ENCODE measurements at places on chromosomes 7 and 10.

GRCh38 chr10:23192712-23193434, 761 bp downstream of the PTF1A start:
- no peak for DNase-seq

DNA sequence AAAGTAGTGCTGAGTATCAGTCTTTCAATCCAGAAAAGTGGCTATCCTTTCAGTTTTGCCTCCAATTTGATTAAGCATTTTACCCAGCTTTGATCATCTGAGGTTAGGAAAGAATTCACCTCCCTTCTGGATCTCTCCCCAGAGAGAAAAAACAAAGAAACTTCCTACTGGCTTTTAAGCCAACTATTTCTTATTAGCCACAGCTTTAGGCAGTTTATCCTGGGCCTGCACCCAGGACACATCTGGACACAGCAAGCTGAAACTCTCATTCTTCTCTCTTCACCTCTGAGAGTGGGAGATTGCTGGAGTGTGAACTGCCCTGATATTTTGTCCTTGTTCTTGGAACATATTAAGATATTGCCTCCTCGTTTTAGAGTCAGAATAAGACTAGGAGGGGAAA, 43.5 kb upstream of the LSM8 start:
- DNase-seq: no peak

- no peak for DNase-seq
Observed at GRCh38 chr7:130322615-130323014, 22.0 kb upstream of the CPA5 start.

DNA sequence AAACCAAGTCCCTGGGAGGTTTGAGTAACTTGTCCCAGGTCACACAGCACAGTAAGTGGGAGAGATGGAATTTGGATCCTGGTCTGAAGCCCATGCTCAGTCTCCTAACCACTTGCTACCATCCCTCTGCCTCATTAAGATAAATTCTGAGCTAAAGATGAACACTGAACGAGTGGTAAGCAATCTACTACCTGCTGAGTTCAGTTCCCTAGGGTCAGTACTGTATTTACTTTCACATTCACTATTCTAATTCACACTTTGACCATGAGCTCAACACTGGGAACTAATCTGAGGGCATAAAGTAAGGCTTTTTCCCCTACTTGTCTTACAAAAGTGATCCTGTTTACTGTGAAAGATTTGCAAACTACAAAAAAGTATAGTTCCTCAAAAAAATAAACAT, 2.4 kb downstream of the UROS start:
- DNase-seq: no peak

DNA sequence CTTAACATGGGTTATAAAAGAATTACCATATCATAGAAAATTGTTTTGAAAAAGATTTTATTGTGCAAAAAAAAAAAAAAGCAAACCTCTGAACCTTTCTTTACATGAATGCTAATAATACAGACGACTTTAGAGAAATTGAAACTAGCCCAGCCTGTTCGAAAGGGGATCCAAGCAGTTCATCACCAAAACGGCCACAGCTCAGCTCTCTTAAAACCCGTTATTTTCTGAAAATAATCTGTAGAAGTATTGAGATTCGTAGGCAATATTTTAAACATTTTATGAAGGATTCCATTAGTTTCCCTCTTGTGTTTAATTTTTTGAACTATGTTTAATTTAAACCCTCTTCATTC, 9.9 kb upstream of the GSAP start:
- no peak for DNase-seq

DNA sequence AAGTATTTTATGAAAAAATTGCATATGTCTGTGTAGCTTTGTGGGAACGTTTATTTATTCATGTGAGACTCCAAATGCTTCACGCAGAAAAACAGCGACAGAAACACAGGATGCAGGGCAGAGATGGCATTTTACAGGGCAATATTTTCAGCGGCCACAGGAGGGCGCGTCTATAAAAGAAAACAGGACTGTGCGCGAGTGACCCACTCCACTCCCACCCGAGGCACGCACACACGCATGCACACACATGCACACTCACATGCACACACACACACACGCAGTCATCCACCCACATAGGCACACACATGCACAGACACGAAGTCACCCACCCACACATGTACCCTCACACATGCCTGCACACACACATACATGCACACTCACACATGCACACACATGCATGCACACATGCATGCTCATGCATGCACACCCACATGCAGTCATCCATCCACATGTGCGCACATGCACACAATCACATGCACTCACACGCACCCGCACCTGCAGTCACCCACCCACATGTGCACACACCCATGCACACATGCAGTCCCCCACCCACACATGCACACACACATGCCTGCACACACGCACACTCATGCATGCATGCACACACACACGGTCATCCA, 96.3 kb downstream of the DNAJB6 start:
- DNase-seq: no peak

GRCh38 chr7:7438851-7439250, 96.8 kb downstream of the COL28A1 start:
- DNase-seq: no peak

- DNase-seq: no peak
Observed at GRCh38 chr10:6353526-6353925, 150.8 kb downstream of the PFKFB3 start.

DNA sequence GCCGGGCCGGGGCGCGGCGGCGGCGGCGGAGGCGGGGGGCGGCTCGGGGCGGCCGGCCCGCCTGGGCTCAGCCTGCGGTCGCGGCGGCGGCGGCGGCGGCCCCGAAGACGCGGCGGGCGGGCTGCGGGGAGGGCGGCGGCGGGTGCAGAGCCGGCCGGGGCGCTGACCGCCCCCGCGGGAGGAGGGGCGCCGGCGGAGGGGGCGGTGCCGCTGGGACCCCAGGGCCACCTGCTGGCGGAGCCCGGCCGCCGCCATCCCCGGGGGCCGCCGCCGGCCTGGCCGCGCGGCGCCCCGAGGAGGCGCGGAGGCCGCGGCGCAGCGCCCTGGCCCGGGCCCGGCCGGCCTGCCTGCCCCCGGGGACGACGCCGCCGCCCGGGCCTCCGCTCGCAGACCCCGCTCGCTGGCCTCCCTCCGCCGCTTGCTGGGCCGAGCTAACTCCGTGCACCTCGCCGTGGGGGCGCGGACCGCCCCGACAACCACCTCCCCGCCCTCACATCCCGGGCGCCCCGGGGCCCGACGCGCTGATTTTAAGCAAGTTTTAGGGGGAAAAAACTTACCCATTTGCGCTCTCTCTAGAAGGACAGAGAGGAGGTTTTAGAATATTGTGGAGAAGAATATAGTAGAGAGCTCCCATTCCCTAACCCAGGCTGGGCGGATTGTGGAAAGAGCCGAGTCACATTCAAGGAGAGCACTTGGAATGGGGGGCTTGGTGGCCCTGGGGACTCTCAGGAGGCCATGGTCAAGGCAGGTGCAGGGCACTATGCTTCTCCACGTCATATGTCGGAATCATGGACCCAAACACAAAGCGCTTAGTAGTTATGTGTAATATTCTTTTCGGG, at the start of gene BEND7:
BEND7 (minus strand) TSS at position 140 of the 839 bp plus-strand sequence. CDS start 481 bp downstream, outside the sequence.
- no peak for DNase-seq

GRCh38 chr7:100563809-100564400, 9.8 kb downstream of the SAP25 start:
- peak; percentile 80 for DNase-seq

- DNase-seq: no peak
Observed at GRCh38 chr10:77922566-77923179, 3.9 kb downstream of the DLG5 start.

GRCh38 chr10:117741524-117741923, 199.0 kb downstream of the EMX2 start:
- DNase-seq: no peak

- no peak for DNase-seq
Observed at GRCh38 chr7:55449992-55450535, 84.9 kb downstream of the LANCL2 start.

DNA sequence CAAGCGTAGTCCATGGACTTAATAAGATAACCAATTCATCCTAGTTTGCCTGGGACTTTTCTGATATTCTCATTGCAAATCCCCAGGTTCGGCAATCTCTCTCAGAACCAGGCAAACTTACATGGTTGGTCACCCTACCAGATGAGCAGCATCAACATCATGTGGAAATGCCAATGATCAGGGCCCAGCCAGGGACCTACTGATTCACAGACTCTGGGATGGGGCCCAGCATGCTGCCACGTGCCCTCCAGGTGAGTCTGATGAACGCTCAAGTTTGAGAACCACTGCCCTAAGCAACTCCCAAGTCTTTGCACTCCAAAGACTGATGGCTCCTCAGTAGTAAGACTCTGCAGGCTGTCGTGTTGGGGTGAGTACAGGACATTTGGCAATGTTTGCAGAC, 2.7 kb downstream of the LAMB4 start:
- no peak for DNase-seq

GRCh38 chr7:33905389-33906032, at the start of gene BMPER:
Gene BMPER (plus strand): TSS chr7:33905539. CDS start chr7:33905614, 75 bp downstream.
- DNase-seq: no peak

DNA sequence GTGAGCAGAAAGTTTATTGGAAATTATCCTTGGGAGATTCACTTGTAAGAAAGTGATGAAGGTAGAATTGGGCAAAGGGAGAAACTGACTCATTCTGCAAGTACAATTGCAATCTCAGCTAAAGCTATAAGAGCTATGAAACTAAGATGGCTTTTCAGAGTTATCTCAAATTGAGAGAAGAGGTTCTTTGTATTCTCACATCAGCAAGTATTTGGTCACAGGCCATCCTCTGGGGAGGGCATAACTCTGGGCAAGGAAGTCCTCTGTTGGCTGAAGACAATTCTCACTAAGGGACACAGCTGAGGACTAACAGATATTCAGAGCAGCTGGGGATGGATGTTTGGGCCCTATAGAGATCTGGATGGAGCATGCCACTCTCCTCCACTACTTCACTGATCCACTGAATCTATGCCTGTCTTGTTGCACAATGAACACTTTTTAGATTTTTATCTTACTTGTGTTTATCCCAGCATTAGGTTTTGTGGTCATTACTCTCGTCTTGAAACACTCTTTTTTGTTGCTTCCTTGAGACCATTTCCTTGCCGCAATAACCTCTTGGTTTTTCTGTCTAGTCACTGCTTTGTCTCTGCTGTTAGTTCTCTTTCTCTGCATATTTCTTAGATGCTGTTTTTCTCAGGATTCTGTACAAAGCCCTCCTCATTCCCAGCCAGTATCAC, 115.1 kb downstream of the GNAI1 start:
- no peak for DNase-seq

DNA sequence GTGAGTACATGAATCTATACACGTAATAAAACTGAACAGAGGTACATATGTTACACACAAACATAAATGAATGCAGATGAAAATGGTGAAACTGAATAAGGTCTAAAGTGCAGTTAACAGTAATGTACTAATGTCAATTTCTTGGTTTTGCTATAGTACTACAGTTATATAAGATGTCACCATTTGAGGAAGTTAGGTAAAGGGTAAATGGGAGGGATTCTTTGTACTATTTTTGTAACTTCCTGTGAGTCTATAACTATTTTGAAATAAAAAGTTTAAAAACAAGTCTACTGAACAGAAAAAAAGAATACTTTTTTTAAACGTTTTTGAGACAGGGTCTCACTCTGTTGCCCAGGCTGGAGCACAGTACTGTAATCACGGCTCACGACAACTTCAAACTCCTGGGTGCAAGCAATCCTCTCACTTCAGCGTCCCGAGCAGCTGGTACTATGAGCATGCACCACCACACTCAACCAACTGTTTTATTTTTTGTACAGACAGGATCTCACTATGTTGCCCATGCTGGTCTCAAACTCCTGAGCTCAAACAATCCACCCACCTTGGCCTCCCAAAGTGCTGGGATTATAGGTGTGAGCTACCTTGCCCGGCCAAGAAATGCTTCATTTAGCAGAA, 71.5 kb downstream of the WAPL start:
- DNase-seq: no peak

- no peak for DNase-seq
Observed at GRCh38 chr7:20260223-20260622, 43.0 kb upstream of the MACC1 start.

GRCh38 chr10:34815185-34816084, at the start of gene PARD3:
Gene PARD3 (minus strand): TSS chr10:34815296. CDS start chr10:34814995, 301 bp downstream.
- DNase-seq: no peak

DNA sequence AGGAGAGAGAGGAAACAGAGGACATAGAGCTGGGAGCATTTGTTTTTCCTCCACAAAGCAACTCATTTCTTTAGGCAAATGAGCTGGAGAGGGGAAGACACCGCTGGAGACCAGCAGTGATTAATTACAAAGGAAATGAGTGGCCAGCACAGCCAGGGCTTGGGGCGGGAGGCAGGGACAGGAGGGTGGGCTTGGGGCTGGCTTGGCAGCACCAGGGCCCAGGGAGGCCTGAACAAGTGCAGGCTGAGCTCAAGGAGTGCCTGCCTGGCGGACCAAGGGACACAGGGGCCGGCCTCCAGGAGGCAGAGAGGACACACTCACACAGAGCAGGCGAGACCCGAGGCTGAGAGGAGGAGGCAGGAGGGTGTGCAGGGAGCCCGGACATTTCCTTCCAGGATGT, 149.0 kb upstream of the UNC5B start:
- no peak for DNase-seq

DNA sequence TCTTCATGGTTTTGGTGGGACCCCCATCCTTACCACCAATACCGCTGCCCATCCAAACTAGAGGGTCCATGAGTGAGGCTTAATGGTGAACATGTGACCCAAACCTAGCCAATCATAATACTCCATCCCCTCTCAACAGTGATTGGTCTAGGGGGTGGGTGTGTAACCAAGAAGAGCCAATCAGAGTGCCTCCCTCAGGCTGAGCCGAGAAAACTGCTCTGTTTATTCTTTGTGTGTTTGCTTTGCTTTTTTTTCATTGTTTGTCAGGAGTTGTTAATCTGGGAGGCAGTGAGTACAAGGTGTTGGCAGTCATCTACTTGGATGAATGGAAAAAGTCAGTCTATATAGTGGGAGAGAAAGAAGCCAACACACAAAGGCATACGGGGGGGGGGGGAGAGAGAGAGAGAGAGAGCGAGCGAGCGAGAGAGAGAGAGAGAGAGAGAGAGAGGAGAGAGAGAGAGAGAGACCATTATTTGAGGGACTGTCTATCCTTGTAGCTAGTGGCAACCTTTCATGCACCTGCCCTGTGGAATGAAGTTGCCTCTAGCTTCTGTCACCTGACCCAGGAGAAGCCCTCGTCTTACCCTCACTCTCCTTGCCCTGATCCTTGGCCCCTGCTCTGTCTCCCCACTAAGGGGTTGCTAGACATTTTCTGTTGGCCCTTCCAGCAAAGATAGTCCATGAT, 441.7 kb downstream of the TYW1 start:
- no peak for DNase-seq

DNA sequence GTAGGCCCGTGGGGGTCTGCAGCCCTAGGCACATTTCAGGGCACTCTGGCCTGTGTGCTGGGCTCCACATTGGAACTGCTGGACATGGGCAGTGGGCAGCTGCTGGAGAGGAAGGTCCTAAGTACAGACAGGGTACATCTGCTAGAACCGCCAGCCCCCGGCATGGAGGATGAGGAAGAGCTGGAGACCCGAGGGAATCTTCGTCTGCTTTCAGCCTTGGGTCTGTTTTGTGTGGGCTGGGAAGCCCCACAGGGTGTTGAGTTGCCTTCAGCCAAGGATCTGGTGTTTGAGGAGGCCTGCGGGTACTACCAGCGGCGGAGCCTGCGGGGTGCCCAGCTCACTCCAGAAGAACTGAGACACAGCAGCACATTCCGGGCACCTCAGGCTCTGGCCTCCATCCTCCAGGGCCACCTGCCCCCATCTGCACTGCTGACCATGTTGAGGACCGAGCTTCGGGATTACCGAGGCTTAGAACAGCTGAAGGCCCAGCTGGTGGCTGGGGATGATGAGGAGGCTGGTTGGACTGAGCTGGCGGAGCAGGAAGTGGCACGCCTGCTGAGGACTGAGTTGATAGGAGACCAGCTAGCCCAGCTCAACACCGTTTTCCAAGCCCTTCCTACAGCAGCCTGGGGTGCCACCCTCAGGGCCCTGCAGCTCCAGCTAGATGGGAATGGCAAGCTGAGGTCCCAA, 1.4 kb downstream of the HPS6 start:
- no peak for DNase-seq
